ENCODE measurements at places on chromosomes 6 and 20.

DNA sequence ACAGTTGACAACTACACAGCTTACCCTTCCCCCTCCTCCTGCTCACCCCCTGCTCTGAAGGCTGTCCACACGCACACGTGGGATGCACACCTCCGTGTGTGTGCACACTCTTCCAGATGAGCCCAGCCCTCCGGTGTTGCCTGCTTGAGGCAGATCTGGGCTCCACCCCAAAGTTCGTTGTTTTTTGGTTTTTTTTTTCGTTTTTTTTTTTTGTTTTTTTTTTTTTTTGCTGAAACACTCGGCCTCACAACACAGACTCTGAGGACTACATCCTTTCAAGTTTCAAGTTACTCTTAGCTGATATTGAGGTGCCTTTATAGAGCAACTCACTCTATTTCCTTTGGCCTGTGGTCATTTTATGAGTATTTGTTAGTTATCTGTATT is 88.2 kb downstream of the RREB1 start:
- no peak for DNase-seq

DNA sequence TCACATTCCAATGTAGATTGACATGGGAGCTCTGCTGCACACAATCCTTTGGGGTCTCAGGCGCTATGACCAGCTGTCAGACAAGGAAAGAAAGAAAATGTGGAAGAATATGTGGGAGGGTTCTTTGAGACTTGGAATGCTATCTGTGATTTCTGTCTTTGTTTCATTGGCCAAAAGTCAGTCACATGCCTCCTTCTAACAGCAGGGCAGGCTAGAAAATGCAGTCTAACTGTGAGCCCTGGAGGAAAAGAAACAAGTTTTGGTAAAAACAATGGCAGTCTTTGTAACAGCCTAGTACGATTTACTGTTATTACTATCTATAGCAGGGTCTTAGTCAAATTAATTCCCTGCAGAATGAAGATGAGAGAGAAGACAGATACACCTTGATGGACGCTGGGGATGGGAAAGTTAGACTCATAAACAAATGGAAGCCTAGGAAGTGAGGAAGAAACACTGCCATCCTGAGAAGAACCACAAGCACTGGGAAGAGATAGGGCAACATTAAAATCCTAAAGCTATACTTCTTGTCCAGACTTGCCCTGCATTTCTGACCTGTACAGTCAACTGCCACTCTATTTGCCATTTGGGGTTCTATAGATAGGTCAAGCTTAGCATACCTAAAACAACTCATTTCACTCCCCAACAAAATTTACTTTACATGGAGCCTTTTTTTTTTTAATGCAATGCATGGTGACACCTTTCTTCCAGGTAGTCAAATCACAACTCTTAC is 833.0 kb downstream of the KIF16B start:
- DNase-seq, result no peak

DNA sequence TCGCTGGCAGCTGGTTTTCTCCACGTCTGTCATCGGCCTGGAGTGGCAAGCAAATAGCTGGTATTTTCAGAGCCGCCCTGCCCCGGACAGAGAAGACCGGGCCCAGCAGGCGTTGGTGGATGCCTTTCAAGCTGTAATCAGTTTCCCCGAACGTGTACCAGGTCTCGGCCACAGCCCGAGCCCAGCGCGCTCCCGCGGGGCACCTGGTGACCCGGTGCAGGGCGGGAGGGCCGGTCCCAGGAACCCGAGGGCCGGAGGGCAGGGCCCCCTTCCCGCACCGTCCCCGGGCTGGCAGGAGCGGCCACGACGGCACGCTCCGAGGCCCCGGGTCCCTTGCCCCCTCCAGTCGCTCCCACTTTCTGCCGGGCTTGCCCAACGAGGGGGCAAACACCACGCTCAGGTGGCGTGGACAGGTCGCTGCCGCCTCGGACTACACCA is 348 bp upstream of the PYGB start:
- peak; percentile 38 for DNase-seq

- no peak for DNase-seq
These were observed 54.3 kb downstream of the ADGRF5 start for GRCh38 chr6:46867411-46867810.

GRCh38 chr6:109348226-109348625 is 34.0 kb downstream of the CD164 start:
- DNase-seq, result no peak

GRCh38 chr6:72654071-72654621 is 32.3 kb downstream of the KCNQ5 start:
- no peak for DNase-seq

DNA sequence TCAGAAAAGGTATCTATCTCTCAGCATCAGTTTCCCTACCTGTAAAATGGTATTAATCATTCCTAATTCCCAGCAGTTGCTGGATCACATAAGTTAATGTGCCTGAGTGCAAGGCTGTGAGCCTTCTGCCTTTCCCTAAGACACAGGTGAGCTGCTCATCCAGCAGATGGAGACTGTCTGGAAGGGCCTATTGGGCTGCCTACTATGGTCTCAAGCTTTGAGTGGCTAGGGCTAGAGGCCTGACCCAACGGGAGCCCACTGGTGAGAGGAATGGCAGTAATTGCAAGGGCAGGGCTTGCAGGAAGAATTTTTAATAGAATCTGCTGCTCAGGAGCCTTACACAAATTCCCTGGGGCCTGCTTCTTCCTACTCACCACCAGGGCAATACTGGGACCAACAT is 4.3 kb downstream of the KHDC1 start:
- DNase-seq, result no peak

GRCh38 chr6:110191477-110191876 is 11.2 kb downstream of the CDC40 start:
- DNase-seq, result no peak

DNA sequence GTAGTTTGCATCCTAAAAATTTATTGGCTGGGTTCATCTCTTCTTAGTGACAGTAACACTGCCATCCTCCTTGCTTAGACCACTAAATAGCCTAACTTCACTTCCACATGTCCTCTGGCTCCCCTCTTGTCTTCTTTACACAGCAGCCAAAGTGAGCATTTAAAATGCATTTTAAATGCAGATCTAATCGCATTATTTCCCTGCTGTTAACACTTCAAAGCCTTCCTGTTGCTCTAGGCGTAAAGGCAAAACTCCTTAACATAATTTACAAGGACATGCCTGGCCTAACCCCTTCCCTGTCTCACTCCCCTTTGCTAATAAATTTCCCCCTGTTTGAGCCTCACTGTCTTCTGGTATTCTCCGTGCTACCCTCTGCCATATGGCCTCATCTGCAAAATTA is 26.5 kb downstream of the NKAIN2 start:
- DNase-seq, result no peak

DNA sequence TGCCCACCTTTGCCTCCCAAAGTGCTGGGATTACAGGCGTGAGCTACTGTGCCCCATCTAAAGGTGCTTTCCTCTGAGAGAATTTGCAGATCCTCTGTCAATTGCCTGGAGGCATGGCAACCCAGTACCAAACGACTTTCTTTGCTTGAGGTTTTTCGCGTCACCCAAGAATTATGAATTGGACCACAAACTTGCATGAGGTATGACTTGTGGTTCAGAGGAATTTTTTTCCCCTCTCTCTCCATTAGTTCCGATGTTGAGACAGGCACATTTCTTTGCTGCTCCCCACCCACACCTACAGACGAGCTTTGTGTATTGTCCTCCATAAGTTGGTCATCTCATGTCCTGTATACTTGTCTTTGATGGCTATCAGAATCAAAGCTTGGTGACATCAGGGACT is 11.8 kb upstream of the SCAF8 start:
- no peak for DNase-seq

DNA sequence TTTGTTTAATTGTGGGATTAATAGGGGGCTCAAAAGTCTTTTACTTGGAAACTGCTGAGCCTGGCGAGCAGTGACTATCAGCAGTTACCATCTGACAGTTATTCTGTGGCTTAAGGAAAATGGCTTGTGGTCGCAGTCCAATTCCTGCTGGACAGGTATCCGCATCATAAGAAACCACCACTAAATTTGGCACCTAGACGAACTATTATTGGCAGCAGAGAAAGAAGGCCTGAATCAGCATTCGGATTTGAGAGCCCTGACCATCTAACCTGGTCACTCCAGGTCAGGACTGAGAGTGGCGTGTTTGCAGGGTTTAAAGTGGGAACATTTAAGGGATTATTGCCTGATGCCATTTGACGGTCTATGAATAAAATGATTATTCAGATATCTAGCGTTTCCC is 146.4 kb downstream of the RPS12 start:
- DNase-seq, result no peak

Data from NCI-H1092 (cell line).